Activated T-helper 1 cell treated with Interleukin-2 at 50 U/mL for 16 hours (primary cell): ENCODE measurements at places on chromosomes 7 and 10.
A peak's percentile ranks its signal among the peaks of the same experiment; 100 is the strongest.

DNA sequence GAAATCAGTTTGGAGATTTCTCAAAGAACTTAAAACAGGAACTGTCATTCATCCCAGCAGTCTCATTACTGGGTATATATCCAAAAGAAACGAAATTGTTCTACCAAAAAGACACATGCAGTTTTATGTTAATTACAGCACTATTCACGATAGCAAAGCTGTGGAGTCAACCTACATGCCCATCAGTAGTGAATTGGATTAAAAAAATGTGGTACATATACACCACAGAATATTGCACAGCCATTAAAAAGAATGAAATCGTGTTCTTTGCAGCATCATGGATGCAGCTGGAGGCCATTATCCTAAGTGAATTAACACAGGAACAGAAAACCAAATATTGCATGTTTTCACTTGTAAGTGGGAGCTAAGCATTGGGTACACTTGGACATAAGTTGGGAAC lies 158.9 kb downstream of the CDK14 start:
- DNase-seq, result no peak

- DNase-seq, result no peak
These were observed 76.4 kb upstream of the CCNY start for GRCh38 chr10:35259769-35260397.

GRCh38 chr7:147182874-147183273 lies 1066.3 kb downstream of the CNTNAP2 start:
- DNase-seq, result no peak

DNA sequence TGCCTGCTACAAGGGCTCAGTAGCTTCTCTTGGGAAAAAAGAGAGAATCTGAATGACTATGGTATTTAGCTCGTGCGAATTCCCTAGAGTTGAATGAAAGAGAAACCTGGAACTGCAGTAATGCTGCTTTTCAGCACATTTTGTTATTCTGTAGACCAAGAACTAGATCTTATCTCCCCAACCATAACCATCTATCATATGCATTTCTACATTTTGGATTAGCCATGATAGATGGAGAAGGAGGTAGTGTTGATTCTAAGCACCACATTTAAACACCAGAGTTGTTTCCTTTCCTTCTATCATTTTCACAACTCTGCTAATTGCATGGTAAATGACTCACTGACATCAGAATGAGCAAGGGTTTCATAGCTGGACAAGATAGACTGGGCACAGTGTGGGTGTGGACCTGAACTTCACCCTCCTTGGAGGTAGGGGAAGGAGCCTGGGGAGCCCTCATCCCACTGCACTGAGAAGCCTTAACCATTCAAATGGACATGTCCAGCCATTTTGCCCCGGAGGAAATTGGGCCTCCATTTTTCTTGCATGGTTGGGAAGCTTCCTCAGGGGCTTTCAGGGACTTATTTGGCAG lies 55.3 kb upstream of the BMPER start:
- no peak for DNase-seq

- no peak for DNase-seq
These were observed 46.4 kb upstream of the LEP start for GRCh38 chr7:128194533-128195282.

DNA sequence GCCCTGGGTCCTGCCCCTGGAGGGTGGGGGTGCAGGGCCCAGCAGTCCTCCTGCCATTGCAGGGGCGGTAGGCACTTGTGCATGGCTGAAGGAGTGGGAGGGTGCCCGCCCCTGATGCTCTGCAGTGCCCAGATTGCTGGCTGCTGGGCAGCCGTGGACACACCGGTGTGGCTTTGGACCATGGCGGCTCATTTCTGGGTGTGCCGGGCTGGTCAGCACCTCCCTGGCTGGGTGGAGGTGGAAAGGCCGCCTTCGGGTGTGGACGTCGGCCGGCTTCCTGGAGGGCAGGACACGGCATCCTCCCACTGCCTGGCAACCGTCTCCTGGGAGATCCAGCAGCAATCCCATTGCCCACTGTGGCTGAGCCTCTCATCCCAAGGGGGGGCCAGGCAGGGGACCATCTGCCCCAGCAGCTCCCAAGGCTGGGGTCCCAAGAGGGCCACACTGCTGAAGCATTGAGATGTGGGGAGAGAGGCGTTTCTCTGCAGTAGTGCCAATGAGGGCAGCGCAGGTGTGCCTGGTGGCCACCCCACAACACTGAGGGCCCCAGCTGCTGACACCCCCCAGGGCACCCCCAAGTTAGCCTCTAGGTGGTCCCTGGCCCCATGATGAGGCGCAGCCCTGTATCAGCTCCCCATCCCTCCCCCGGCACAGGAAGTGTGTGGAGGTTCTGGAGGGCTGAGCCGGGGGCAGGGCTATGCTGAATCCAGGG lies 12.9 kb downstream of the TTYH3 start:
- DNase-seq, result no peak

DNA sequence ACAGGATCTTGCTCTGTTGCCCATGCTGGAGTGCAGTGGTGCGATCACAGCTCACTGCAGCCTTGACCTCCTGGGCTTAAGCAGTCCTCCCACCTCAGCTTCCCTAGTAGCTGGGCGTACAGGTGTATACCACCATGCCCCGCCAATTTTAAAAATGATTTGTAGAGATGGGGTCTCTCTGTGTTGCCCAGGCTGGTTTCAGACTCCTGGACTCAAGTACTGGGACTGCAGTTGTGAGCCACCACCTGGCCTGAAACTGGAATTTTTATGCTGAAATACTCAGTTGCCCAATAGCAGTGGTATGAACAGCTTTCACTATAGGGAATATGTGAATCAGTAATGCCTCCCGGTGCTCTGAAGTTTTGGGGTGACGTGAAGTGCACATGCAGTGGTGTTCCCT lies 7.6 kb downstream of the ZRANB1 start:
- no peak for DNase-seq

DNA sequence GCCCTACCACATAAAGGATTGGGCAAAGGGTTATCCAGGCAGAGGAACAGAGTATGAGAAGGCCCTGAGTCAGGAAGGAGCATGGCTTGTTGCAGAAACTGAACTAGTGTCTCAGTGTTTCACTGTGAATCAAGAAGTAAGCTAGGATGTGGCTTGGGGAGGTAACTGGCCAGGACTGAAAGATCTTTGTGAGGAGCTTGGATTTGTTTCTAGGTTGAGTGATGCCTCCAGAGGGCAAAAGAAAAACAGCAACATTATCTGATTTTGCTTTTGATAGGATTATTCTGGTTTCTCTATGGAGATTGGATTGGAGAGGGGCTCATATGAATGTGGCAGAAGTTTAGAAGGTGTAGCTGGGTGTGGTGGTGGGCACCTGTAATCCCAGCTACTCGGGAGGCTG lies 137.9 kb upstream of the HDAC9 start:
- DNase-seq, result no peak

- DNase-seq, result peak; percentile 33
These were observed 26.7 kb downstream of the CYCS start for GRCh38 chr7:25098096-25099046.

DNA sequence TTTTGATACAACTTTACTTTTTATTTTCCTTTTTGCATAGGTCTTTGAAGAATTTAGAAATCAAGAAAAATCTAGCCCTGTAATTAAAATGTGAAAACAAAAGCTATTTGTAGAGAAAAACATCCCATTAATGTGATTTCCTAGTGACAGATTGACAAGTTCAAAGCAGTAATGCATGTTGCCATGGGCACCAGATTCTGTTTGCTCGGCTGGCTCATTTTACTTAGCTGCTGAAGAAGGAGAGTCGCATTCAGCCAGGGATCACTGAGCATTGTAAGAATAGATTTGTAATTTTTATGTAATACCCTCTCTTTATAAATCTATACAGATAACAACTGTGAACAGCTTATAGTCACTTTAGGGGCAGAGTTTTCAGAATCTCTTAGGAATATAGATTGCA lies 28.5 kb downstream of the DNAJB9 start:
- DNase-seq, result no peak

GRCh38 chr10:117412469-117413010 lies 37.3 kb upstream of the PDZD8 start:
- no peak for DNase-seq

DNA sequence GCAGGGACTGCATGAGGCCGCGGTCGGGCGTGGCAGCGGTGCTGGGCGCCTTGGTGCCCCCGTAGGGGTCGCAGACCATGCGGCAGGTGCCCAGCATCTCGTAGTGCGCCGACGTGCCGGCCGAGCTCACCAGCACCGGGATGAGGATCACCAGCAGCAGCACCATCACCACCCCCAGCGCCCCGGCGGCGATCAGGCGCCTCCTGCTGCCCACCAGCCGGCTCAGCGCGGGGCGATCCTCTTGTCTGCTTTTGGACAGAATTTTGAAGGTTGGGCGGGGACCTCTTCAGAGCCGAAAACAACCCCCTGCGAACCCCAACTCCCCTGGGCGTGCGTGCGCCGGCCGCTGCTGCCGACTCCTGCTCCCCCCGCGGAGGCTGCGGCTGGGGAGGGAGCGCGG lies 779 bp downstream of the C1QL3 start:
- DNase-seq, result no peak

DNA sequence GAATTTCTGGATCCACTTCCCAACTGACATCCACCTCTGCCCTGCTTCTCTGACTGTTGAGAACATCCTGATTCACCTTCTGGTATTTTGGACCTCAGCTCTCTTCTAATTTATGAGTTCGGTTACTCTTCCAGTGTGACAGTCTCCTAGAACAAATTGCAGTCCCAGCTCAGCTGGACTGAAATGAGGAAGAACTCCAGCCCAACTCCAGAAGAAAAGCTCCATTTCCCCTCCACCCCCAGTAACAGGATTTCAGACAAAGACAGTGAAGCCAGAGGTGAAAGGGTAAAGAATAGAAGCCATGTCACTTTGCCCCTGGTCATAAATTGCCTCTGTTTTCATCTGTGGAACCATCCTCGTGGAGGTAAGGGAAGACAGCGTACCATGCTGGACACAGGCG lies 26.2 kb upstream of the INHBA start:
- no peak for DNase-seq

GRCh38 chr10:48958598-48959190 lies 19.1 kb upstream of the LRRC18 start:
- DNase-seq, result no peak

GRCh38 chr10:76149182-76149581 lies 717.8 kb downstream of the LRMDA start:
- DNase-seq, result no peak

- DNase-seq, result no peak
These were observed 39.2 kb downstream of the AIFM2 start for GRCh38 chr10:70093335-70093944.

DNA sequence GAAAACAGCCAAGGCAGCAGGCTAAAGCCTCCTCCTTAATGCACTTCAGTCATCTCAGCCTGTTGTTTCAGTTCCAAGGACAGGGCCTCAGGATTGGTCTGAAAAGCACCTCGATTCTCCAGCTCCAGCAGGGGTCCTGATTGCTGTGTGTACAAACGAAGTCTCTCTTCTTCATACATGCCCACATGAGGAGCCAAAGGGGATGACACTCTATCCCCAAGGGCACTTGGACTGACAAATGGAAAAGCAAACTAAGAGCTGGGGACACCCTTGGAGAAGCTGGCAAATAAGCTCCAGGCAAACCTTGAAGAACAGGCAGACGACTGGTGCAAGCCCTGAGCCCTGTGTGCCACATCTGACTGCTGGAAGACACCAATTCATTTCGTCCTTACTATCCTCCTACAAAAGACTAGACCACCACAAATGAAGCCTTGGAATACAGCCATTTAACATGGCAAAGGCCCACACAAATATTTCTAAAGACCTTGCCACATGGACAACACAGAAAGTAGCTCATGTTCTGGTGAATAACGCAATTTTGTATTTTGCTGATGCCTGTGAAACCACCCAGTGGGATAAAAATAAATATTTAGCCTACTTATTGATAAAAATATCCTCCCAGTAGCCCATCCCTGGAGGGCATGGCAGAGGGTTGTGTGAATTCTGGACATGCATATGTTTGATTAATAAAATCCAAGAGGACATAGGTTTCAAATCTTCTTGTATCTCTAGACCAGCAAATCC lies 61.9 kb downstream of the PARD3 start:
- DNase-seq, result no peak

DNA sequence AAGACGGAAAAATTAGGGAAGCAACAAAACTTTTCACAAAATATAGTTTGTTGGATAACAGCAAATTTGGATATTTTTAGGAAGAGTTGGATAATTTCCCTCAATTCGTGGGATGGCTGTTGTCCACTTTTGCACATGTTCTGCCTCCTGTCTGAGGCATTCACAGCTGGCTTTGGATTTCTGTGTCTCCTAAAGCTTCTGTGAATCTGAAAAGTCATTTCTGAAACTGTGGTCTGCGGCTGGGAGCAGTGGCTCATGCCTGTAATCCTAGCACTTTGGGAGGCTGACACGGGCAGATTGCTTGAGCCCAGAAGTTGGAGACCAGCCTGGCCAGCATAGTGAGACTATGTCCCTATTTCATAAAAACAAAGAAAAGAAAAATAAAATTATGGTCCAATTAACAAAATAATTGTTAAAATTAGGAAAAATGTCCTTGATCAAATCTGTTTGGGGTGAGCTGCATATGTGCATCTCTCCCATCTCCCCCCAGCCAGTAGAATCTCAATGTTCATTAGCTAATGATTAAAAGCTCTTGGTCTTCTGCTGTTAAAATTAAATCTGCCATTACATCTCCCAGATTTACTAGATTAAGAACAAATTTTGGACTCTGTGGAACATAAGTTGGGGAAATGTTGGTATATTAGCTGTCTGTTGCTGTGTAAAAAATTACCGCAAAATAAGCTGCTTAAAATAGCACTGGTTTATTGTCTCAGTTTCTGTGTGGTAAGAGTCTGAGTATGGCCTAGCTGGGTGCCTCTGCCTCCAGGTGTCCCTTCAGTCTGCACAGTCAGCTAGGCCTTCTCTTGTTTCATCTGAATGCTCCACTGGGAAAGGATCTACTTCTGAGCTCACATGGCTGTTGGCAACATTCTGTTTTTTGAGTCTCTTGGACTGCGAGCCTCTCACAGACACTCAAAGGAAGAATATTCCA lies 332.0 kb upstream of the FZD1 start:
- DNase-seq, result no peak

DNA sequence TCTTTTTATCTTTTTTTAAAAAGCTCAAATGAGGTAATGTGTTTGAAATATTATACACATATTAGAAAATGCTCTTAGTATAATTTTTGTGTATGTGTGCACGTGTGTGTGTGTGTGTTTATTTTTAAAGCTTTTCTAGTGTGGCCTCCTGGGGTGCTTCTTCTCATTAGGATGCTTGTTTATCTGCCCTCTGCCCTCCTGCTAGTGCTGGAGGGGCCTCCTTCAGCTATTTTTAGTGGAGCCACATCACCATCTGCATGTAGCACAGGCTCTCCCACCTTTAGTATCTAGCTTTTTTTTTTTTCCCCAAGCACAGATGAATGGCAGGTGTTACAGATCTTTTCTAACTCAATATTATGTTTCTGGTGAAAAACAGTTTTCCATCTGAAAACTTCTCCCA lies 155.7 kb upstream of the TMEM229A start:
- no peak for DNase-seq

DNA sequence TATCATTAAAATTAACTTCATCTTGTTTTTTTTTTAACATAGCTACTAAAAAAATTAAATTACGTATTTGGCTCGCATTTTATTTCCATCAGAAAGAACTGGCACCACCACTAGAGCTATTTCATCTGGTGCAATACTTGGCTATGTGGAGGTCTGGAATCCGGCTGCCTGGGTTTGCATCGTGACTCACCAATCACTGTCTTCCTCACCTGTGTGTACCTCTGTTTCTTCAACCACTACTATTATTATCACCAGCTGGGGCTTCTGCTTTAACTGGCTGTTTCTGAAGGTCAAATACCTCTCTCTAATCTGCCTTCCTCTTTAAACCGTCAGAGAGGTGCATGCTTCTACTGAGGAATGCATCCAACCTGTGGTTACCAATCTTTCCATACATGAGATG lies 6.5 kb downstream of the WDR91 start:
- DNase-seq, result no peak
